ENCODE measurements at places on chromosomes 5 and 9.

GRCh38 chr5:145236983-145237382 lies 598.2 kb downstream of the PRELID2 start:
- DNase-seq: no peak

DNA sequence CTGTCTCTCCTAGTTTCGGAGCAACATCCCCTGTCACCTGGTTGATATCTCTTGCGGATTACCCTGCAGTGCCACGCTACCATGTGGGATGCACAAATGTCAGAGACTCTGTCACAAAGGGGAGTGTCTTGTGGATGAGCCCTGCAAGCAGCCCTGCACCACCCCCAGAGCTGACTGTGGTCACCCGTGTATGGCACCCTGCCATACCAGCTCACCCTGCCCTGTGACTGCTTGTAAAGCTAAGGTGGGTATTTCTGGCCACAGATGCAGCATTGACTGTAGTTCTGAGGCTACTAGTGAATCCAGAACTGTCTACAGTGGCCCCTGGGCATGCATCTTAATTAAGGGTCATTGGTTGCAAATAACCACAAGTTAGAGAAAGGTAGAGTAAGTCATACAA lies 50.8 kb downstream of the AQP7 start:
- no peak for DNase-seq

- DNase-seq: no peak
Measured at GRCh38 chr5:127660047-127660733, 11.3 kb downstream of the CTXN3 start.

GRCh38 chr5:159515197-159515596 lies 184.9 kb upstream of the IL12B start:
- DNase-seq: no peak

DNA sequence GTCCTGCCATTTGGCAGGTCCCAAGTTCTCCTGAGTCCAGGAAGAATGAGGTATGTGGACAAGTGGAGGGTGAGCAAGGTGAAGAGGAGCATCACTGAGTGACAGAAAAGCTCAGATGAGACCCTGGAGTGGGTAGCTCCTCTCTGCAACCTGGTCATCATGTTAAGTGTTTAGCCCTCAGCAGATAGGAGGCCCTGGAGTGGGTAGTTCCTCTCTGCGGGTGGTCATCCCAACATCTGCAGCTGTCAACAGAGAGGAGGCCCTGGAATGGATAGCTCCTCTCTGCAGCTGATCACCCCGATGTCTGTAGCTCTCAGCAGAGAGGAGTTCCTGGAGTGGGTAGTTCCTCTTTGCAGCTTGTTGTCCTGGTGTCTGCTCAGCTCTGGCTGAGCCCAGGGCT lies 48.4 kb downstream of the NDUFAF2 start:
- no peak for DNase-seq

DNA sequence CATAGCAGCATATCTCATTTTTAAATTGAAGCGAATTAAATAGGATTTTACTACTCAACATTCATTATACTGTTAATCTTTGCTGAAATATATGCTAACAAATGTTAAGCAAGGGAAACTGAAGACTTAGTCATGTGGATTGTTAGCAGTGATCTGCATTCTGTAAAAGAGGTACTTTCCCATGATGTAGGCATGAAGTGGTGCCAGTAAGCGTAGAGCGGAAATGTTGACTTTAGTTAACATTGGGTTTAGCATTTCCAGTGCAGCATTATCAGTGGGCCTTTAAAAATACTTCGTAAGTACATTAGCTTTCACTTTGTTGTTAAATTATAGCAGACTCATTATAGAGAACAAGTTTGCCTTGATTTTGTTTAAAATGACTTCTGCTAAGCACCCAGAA lies 130.3 kb downstream of the CDC42SE2 start:
- no peak for DNase-seq

DNA sequence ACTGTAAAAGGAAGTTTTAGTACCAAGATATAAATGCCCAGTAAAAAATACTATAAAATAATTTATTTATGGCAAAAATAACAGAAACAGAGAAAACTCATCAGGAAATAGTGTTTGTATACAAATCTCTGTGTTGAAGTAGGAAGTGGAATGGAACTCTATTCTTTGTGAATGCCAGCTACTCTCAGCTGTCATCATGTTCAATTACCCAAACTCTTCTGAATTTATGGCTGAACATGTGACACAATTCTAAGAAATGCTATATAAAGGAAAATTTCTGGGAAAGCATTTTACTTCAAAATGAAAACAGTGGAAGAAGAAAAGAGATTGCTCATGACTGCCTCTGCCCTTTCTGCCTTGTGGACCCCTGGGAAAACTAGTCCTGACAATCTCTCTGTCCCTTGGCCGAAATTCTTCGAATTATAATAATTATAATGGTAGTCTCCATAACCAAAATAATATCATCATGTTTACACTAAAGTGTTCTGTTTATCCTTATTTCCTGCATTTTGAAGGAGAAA lies 522.3 kb upstream of the ST8SIA4 start:
- DNase-seq: no peak

DNA sequence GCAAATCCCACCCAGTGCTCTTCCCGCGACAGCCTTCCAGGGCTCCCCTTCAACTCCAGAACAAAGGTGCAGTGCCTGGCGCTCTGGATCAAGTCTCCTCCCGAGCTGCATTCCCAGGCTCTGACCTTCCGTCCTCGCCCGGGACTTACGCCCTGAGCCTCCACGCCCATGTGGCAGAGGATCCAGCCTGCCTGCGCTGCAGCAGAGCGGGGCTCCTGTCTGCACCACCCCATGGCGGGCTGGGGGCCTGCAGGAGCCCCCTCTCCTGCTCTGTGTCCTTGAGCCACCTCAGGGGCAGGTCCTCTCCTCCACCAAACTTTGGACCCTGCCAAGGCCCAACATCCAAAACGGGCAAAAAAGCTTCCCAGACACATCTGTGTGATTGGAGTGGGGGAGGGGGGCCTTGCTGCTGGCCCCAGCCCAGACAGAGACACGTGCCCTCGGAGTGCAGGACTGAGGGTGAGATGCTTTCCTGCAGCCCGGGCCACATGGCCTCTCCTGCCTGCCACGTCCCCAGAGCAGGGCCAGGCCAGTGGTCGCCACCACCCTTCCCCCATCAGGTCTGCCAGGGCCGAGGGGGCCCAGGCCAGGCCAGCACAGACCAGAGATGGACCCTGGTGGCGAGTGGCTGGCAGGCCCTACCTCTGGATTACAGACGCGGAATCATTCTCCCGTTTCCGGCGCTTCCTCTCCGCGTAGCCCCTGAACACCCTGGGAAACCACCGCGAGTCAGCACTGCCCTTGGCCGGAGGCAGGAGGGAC lies 4.4 kb downstream of the NSMF start:
- DNase-seq: no peak

DNA sequence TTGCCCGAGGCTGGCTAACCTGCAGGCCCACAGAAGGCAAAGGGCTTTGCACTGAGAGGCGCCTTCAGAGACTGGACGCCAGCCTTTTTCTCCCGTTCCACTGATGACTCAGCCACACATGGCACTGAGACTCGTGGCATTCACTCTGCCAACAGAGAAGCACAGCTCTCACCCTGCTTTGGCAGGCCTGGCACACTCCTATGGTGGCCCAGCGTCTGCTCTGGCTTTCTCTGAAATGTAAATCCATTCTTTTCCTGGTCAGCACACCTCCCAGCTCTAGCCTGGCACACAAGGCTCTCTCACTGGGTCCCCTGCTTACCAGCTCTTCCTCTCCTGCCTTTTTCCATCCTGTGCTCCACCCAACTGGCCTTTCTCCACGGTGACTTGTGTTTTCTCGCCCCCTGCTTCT lies 5.9 kb upstream of the MELK start:
- DNase-seq: no peak

- DNase-seq: no peak
Measured at GRCh38 chr9:99055384-99055783, 49.5 kb upstream of the TGFBR1 start.

- DNase-seq: no peak
Measured at GRCh38 chr5:58458743-58459145, 1.1 kb downstream of the PLK2 start.

DNA sequence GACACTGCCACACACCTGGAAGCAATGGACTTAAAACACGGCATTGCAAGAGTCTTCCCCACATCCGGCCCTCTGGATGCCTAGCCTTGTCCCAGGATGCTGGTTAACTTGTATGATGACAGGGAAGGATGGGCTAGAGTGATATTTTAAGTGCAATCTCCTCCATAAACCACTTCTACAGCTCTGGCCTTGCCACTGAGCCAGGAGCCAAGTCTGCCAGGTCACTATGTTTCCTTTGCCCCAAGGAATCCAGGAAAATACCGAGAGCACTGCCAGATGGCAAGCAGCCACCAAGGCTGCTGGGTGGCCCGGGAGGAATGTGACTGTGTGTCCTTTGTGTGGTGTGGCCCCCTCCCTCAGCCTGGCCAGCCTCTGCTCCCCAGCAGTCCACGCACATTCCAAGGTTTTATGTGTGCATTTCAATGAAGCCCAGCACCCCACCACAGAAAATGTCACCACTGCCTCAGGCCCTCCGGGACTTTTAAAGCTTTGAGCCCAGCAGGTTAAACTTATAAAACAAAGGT lies 106.0 kb downstream of the FRMD3 start:
- no peak for DNase-seq

DNA sequence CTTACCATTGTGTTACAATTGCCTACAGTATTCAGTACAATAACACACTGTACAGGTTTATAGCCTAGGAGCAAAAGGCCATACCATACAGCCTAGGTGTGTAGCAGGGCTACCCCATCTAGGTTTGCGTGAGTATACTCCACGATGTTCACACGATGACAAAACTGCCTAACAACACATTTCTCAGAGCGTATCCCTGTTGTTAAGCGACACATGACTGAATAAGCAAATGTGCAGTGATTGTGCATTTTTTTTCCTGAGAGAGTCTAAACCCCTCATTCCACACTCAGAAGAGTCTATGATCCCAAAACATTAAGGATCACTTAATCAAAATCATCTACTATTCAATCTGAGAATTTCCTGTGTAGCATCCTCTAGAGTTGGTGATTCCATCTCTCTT lies 68.4 kb upstream of the GABRP start:
- DNase-seq: no peak

DNA sequence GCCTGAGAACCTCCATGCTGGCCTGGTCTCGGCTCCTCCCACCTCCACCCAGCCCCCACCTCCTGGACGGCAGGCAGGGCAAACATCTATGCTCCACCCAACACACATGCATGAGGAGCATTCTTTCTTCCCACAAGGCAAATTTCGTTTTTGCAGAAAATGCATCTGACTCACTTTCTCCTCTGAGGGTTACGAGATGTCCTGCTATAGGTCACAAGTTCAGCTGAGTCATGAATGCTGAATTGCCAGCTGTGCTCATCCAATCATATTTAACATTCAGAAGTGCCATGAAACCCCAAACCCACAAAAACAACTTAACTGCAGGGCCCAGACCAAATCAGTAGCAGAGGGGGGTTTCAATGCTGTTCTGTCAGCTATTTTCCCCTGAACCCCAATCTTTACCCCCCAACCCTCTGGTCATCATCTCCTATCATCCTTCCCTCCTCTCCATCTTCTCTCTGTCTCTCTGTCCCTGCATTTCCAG lies 39.0 kb upstream of the OSMR start:
- no peak for DNase-seq

DNA sequence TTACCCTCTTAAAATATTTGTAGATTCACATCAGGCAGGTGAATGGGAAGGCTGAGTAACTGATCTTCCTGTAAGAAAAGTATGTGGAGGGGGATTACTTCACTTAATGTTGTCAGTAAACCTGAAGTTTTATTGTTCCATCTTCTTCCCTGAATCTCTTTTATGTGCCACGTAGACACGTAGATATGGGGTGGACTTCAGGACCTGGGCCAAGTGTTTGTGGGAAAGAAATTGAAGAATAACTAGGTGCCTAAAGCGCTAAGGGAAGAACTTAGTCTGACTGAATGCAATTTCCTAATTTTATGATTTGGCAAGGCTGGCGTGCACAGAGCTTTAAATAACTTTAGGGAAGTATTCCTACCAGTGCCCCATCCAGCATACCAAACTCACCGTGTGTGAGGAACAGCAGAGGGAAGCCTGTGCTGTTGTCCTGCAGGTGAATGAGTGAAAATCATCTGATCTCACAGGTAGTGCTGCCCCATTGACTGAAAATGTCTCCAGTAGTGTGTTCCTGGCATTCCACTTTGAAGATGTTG lies 323.4 kb downstream of the KDM4C start:
- no peak for DNase-seq

DNA sequence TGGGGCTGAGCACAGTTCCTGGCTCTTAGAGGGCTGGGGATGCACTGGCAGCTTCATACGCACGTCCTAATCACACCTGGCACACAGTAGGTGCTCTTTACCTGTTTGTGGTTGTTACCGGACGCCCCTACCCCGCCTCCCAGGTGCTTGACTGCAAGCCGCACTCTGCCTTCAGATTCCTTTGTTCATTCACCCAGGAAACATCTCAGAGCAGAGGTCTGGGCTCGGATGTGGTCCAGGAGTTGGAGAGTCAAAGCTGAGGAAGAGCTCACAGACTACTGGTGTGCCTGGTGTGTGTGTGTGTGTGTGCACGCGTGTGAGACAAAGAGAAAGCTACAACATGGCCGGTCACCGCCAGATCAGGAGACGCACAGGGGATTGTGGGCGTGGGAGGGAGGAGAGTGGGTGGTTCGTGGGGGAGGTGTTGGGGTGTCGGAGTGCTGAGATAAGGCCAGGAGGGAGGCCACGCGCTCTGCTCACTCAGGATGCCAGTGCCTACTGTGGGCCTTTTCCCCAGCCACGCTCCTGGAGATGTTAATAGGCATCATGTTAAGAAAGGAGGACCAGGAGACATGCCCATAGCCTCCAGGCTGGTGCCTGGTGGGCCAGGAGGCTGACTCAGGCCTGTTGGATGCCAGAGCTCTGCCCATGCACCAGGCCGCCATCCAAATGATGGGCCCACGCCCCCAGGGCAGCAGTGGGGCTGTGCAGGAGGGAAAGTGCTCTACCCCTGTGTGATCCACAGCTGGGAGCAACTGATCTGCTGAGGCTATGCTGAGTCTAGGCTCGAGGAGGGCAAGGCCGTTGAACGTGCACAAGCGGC lies 39.9 kb downstream of the CRB2 start:
- DNase-seq: no peak

DNA sequence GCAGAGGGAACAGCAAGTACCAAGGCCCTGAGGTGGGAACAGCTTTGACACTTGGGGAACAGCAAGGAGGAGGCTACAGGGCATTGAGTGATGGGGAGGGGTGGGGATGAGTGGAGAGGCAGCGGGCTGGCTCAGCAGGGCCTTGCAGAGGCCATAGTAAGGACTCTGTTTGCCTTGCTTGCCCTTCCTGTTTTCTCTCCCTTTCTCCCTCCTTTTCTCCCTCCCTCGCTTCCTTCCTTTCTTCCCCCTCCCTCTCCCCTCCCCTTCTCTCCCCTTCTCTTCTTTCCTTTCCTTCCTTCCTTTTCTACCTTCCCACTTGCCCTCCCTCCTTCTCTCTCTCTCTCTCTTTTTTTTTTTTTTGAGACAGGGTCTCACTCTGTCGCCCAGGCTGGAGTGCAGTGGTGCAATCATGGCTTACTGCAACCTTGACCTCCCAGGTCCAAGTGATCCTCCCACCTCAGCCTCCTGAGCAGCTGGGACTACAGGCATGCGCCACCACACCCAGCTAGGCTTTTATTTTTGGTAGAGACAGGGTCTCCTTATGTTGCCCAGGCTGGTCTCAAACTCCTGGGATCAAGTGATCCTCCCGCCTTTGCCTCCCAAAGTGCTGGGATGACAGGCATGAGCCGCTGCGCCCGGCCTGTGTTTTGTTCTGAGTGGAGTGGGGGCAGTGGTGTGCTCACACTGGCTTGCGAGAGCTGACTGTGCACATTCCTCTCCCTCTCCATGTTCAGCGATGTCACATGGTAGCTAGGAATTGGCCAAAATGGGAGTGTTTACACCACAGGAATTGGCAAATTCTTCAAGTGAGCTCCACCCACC lies 17.1 kb downstream of the IER5L start:
- DNase-seq: no peak

- DNase-seq: no peak
Measured at GRCh38 chr9:126334721-126335621, 8.3 kb downstream of the MVB12B start.
